AG10803 (cell line): ENCODE measurements at places on chromosomes 16 and 17.

GRCh38 chr17:17207998-17208397 lies 1.9 kb upstream of the PLD6 start:
- no peak for DNase-seq

GRCh38 chr17:57313097-57313835 lies 56.9 kb downstream of the MSI2 start:
- no peak for DNase-seq

DNA sequence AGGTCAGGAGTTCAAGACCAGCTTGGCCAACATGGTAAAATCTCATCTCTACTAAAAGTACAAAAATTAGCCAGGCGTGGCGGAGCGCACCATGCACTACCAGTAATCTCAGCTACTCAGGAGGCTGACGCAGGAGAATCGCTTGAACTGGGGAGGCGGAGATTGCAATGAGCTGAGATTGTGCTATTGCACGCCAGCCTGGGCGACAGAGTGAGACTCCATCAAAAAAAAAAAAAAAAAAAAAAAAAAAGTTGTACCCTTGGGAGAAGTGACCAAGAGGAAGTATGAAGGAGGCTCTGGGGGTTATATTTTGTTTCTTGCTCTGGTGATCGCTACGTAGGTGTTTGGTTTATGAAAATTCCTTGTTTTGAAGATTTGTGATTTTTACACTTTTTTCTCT lies 66.3 kb downstream of the LITAF start:
- no peak for DNase-seq

DNA sequence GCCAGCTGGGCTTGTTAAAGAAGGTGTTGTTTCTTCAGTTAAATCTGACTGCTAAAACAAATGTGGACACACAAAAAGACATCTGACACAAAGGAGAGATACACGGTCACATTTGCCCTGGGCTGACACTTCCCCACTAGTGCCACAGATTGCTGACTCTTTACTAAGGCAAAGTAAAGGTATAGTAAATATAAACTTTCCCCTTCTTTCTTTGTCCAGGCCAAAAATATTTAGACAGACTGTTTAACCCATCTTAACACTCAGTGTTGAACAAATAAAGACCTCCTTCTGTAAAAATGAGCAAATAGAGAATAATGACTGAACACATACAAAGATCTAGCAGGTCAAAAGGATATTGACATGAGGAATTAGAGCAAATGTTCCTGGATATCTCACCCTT lies 58.4 kb downstream of the SCNN1G start:
- no peak for DNase-seq

GRCh38 chr16:87404764-87405625 lies 12.9 kb downstream of the MAP1LC3B start:
- DNase-seq: no peak
